ENCODE measurements at places on chromosomes 1 and 21. TPM values are rescaled to one million over a fixed set of nuclear protein-coding genes. Genes with fewer than 3 reads are reported as not detected.

DNA sequence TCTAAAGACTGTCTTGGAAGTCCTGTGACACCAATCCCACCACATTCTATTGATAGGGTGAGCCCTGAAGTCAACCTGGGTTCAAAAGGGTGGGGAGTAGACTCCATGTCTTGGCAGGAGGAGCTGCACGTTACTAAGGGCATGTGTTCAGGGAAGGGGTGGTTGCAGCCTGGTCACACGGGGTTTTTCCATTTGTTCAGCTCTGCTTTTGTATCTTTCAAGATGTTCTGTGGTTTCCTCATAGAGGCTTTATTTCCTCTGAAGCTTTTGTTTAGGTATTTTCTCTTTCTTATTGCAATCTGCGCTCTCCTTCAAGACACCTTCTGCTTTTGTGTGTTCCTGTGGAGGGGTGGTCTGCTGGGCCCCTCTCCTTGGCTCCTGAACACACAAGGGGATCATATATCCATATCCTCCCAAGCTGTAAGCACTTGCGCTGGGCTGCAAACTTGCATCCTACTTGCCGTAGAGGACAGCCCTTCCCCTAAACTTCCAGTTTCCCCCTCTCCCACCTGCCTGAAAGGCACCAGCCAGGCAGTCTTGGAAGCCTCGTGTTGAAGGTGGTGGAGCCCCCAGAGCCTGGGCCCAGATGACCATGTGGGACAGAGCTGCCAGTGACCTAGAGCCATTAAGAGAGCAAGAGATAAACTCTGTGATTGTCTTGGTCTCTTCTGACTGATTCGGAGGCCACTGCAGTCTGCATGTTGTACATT lies 62.5 kb upstream of the TRAPPC10 start:
- no peak for DNase-seq

DNA sequence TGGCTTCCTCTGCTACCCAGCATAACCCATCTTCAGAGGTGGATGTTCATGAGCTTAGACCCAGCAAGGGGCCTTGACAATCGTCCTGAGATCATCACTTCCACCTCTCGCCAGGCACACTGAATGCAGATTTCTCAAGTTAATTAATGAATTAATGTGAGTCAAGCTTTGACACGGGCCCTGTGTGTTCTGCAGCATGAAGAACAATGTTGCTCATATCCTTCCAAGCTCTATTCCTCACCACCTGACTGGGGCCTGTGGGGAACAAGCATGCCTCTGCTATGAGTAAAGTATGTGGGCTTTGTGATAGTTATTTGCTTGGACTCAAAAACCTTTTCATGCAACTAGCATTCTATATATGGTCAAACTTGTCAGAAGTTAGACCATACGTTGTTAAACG lies 122.0 kb downstream of the SEC16B start:
- no peak for DNase-seq

DNA sequence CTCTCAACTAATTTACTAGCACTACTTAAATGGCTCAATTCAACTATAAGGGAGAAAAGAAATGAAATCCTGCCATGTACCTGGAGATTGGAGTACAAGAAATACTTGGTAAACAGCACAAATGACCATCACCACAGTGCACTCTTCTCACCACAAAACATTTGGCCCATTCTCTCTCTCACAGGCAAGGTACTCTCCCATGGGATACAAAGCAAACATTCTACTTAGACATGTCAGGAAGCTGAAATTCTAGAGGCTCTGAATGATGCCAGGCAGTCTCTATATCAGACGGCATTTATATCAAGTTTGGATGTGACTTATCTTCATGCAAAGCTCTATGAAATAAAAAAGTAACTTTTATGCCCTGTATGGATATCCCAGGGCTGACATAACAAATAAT lies 72.5 kb downstream of the DPT start:
- no peak for DNase-seq

The SPRR2A gene
- total RNA-seq: not detected

The ZNF593OS gene
- not detected for total RNA-seq

The PBX1 gene
- 2.4 TPM for total RNA-seq

Measured in RPMI7951 (cell line).